ENCODE measurements at places on chromosomes 12 and 14.

GRCh38 chr12:80101126-80101525 lies 1.8 kb downstream of the OTOGL start:
- no peaks in the 10 kb centered on the region for H3K36me3 ChIP-seq
- no peak overlapping the region for H3K27ac ChIP-seq
- H3K4me1 ChIP-seq, result no peaks in the 10 kb centered on the region

DNA sequence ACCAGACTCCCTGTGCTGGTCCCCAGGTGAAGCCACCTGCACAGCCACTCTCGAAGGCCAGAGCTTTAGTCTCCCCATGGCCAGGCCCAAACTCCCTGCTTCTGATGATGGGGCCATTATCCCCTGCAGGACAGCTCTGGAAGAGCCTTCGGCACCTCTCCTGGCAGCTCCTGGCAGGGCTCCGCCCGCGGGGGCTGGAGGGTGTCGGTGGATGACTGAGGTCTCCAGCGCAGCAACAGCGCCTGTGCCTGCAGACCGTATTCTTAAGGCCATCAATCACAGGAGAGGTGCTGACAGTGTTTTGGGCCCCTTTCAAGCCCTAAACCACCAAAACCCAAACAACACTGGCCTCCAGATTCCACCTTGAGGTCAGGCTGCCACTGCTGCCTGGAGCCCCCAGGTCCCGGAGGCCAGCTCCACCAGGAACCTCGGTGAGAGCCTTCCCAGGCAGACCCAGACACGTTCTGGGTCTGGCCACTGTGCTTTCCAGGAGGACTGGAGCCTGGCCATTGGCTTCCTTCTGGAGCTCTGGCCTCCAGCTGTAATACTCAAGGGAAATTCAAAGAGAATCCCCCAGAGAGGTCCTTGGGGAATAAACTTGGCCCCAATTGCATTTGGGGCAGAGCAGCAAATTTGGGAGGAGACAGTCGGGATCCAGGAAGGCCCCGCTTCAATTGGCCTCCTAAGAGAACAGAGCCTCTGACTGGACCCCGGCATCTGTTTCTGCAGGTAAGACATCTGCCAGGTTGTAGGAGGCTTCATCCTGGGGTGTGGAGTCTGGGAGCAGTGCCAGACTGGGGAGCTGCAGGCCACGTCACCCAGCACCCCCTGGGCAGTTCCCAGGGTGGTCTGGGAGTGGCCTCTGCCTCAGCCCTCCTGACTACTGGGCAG lies 210.6 kb upstream of the RTL1 start:
- no peak overlapping the region for H3K27ac ChIP-seq
- no peak for DNase-seq

GRCh38 chr12:101655393-101655792 lies 42.0 kb upstream of the CHPT1 start:
- peaks cover 37% of the 10 kb centered on the region for H3K27me3 ChIP-seq
- no peak for DNase-seq
- no peaks in the 10 kb centered on the region for H3K4me1 ChIP-seq
- no peak overlapping the region for H3K4me3 ChIP-seq
- no peak overlapping the region for H3K27ac ChIP-seq

DNA sequence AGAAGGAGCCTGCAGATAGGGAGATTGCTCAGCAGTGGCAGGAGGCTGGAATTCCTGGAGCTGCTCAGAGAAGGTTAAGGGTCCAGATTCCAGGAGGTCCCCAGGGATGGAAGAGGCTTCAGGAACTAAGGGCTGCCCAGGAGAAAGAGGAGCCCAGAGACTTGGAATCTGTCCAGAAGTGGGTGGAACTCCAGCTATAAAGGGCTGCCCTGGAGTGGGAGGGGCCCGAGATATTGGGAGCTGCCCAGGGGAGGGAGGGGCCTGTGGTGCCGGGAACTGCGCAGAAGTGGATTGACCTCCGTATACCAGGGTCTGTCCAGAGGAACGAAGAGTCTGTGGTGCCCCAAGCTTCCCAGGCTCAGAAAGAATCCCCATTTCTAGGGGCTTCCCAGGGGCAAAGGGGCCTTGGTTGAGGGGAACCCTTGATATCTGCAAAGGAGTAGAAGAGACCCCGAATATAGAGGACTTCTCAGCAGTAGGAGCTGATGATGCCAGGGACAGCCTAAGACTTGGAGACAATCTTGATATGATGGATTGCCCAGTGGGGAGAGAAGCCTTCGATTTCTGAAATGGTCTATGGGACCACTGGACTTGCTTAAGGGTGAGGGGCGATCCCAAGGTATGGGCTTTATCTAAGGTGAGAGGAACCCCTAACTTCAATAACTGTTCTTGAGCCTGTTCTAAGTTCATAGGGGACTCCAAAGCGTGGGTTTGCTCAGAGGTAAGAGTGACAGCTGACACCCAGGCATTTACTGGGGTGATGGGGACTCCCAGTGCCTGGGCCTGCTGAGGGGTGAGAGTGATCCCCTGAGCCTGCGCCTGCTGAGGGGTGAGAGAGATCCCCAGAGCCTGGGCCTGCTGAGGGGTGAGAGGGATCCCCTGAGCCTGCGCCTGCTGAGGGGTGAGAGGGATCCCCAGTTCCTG lies 45.0 kb downstream of the FAM186A start:
- no peaks in the 10 kb centered on the region for H3K36me3 ChIP-seq
- H3K4me3 ChIP-seq, result no peak overlapping the region
- H3K4me1 ChIP-seq, result peaks cover 3% of the 10 kb centered on the region
- peak overlapping the region; percentile 29 for H3K27ac ChIP-seq
- no peak for DNase-seq

DNA sequence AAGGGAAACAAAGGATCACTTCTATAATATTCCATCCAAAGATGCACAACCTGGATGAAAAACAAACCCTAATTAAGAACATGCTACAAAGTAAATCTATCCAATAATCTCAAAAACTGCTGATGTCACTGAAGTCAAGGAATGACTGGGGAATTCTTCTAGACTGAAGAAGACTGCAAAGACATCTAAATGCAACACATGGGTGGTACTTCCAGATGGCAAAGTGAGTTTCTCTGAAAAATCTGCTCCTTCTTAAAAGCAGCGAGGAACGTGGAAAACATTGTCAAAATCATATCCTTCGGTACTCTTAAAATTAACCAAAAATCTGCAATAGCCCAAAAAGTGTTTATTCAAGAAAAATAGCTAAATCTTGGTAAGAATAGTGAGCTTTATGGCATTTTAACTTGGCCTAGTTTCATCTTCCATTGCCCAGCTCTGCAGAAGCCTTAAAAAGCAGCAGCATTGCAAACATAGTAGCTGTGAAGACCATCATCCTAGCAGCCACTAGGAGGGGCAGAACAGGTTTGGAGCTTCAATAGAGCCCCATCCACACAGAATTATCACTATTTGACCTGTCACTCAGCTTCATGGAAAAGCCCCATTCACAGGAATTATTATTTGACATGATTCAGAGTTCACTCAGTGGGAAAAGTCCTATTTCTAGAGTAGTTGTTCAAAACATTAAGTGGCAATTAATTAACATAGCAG lies 7.4 kb downstream of the CLEC14A start:
- H3K36me3 ChIP-seq, result no peaks in the 10 kb centered on the region
- no peak for DNase-seq
- H3K27ac ChIP-seq, result no peak overlapping the region

GRCh38 chr12:19323805-19324204 lies 115.5 kb upstream of the AEBP2 start:
- peaks cover 3% of the 10 kb centered on the region for H3K36me3 ChIP-seq
- no peaks in the 10 kb centered on the region for H3K4me1 ChIP-seq

DNA sequence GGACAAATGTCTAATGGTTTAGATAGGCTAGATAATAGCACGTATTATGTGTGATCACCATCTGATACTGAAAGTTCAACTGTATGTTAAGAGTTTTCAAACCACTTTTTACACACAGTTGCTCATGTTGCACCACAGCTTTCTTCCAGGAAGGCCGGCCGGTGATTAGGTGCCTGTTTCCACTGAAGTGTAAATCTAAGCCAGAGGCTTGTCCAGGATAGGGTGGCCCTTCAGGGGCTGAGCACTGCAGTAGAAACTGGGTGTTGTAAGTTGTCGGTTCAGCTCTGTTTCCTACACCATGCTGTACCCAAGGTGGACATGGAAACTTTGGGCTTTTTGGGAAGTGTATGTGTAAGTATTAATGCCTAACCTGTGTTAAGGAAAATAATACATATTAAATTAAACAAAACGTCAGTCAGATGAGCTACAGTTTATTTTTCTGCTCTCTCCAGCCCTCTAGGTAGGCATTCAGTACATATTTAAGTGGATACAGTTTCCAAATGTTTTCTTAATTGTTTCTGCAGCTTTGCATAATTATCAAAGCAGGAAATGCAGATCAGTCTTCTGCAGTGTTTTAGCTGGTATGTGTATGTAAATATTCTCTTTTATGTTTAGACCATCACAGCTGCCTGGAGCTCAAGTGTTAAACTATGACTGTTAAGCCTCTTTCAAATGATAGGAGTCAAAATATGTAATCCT lies 30.9 kb downstream of the TDP1 start:
- H3K27ac ChIP-seq, result no peak overlapping the region
- H3K4me1 ChIP-seq, result no peaks in the 10 kb centered on the region
- H3K27me3 ChIP-seq, result no peaks in the 10 kb centered on the region
- H3K36me3 ChIP-seq, result peaks cover 48% of the 10 kb centered on the region
- DNase-seq, result no peak

DNA sequence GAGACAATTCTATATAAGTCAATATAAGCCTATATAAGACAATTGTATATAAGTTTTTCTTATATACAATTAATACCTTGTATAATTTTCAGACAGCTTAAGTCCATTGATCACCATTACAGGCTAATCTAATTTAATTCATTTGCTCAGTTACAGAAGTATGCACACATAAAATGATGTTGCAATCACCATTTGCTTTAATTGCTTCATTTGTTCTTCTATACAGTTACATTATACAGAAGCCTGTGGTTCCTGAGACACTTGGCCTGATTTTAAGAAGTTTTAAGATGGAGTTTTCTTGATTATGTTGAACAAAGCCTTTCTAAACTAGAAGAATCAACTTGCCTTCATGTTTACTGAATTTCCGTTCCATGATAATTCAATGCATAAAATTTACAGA lies 314.6 kb upstream of the PDE3A start:
- no peak overlapping the region for H3K4me3 ChIP-seq
- H3K27ac ChIP-seq, result no peak overlapping the region
- DNase-seq, result no peak
- H3K27me3 ChIP-seq, result no peaks in the 10 kb centered on the region

All from T-helper 2 cell treated with Interferon-gamma antibody and Interleukin-4, amounts not matched to agents 5 μg/mL and 100 μg/mL, for 36 hours (primary cell).